Posterior vena cava (tissue), 2 donors: ENCODE measurements at places on chromosomes 3 and 15. TPM values are rescaled to one million over a fixed set of nuclear protein-coding genes. Genes with fewer than 3 reads are reported as not detected.

PLS1 gene
- total RNA-seq, result 0.86 TPM

FGD5 gene
- total RNA-seq, result 35.4 TPM

BCL2A1 gene
- 3.6 TPM for total RNA-seq

ZNF660 gene
- total RNA-seq, result 6.2 TPM

IL12A gene
- total RNA-seq, result 0.38 TPM

SAMD7 gene
- total RNA-seq, result not detected

NR2E3 gene
- total RNA-seq, result 0.19 TPM

DNA sequence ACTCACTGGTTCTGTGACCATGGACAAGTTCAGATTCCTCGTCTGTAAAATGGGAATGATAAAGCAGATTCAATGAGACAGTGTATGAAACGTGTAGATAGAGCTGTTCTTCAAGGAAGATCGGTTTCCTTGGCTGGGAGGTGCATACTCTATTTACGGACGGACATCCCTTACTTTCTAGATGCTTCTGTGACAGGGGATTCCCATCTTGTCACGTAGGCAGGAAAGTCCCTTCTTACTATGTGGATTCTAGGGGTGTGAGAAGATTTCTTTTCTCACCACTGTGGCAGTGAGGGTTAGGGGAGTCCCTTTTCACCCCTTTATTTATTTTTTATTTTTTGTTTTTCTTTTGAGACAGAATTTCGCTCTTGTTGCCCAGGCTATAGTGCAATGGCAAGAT is 180.9 kb upstream of the TBL1XR1 start:
- DNase-seq, result no peak

- DNase-seq, result peak; percentile 66
These were observed 125.0 kb downstream of the CHSY1 start for GRCh38 chr15:101126618-101127505.

DNA sequence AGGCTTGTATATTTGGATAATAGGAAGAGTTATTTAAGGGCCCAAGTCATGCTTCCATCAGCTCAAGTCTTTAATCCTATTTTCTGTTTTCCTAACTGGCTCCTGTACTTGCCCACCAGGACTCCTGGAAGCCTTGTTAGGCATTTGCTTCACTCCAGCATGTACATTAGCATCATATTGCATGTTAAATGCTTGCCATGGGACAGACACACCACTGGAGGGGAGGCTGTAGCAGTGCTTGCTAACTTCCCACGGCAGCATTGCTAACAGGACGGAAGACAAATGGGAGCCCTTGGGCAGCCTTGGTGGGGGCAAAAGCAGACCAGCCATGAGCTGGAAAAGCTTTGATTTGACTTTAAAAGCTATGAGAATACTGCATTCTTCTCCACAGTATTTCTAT is 6.1 kb downstream of the TMOD2 start:
- no peak for DNase-seq

DNA sequence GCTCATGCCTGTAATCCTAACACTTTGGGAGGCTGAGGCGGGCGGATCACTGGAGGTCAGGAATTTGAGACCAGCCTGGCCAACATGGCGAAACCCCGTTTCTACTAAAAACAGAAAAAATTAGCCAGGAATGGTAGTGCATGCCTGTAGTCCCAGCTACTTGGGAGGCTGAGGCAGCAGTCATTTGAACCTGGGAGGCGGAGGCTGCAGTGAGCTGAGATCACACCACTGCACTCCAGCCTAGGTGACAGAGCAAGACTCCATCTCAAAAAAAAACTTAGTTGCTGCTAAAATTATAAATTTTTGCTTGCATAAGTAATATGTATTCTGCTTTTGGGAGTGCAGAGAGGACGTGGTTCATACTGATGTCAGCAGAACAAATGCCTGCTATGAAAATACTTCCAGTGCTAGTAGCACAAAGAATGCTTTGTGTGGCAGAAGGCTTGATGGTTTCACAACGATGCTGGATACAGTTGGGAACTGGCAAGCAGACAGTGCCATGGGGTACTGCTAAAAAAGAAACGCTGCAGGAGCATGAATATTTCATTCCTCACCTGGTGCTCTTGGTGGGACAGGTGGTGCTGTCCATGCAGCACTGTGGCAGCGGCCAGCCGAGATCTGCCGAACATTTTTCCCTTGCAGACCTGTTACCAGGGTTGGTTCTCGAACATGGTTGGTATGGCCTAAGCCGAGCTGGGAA is 31.1 kb downstream of the FBXL22 start:
- no peak for DNase-seq
